ENCODE measurements at places on chromosomes 4 and X.

- no peak for DNase-seq
Observed at GRCh38 chr4:168488869-168489274, 8.0 kb upstream of the PALLD start.

DNA sequence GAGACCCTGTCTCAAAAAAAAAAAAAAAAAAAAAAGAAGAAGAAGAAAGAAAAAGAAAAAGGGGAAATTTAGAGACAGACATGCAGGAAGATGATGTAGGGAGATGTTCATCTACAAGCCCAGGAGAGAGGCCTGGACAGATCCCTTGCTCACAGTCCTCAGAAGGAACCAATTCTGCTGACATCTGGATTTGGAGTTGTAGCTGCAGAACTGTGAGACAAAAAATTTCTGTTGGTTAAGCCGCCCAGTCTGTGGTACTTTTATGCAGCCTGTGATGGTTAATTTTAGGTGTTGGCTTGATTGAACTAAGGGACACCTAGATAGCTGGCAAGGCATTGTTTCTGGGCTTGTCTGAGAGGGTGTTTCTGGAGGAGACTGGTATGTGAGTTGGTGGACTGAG is 10.1 kb upstream of the STIM2 start:
- DNase-seq = no peak

DNA sequence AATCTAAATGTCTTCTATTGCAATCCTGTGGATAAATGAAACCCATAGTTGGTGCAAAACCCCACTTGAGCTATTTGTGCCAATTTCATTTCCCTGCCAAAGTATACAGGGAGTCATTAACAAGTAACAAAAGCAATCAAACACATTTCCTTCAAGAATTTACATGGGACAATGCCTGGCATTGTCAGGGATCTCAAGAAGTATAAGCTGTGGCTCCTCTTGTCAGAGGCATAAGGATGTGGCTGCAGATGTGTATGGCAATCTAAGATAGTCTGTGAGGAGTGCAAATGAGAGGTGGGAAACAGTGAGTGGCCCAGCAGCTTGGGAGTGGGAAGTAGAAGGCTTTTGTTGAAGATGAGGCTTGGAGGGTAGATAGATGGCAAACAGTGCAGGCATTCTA is 58.0 kb upstream of the SCML1 start:
- no peak for DNase-seq

DNA sequence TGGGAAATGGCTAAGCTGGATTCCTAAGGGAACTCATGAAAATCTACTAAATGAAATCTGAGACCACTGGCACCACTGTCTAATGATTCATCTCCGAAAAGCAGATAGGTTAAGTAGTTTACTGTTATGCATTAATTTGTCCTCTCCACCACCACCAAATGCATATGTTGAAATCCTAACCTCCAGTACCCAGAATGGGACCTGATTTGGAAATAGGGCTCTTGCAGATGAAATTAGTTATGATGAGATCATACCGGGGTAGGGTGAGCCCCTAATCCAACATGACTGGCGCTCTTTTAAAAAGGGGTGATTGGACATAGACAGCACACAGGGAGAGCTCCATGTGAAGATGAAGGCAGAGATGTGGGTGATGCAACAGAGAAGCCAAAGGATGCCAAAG is 124.9 kb upstream of the GUCY1A1 start:
- no peak for DNase-seq

DNA sequence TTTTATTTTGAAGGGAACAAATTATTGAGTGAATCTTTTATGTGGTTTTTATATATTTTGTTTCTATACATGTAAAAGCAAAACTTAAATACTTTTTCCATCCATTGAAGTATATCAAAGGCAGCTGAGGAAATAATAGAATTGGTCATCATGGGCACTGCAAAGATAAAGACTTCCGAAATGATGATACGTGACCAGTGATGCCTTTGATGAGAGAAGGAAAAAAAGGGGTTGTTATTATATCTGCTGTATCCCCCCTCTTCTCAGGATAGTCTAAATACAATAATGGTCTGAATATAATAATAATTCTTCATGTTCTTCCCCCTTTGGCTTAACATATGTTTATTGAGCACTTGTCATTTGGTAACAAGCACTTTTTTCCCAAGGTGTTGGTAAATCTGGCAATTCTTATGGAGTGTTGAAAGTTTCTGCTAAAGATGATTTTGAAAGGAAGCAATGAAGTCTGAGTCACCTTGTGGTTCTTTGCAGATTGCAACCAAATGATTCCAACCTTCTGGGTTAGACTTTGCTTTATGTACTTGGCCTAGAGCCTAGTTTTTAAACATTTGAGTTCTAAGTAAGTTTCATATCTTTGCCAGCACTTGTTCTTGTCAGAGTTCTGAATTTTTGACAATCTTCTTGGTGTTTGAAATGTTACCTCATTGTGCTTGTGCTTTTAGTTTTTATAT is 60.8 kb downstream of the USP9X start:
- DNase-seq = no peak

GRCh38 chr4:54187148-54187547 is 41.9 kb upstream of the PDGFRA start:
- DNase-seq = no peak

GRCh38 chr4:139625482-139625881 is 40.1 kb upstream of the MGST2 start:
- DNase-seq = no peak

- peak; percentile 9 for DNase-seq
Observed at GRCh38 chr4:158208963-158209640, 1.2 kb upstream of the TMEM144 start.

GRCh38 chr4:148154769-148155168 is 287.4 kb downstream of the NR3C2 start:
- no peak for DNase-seq

DNA sequence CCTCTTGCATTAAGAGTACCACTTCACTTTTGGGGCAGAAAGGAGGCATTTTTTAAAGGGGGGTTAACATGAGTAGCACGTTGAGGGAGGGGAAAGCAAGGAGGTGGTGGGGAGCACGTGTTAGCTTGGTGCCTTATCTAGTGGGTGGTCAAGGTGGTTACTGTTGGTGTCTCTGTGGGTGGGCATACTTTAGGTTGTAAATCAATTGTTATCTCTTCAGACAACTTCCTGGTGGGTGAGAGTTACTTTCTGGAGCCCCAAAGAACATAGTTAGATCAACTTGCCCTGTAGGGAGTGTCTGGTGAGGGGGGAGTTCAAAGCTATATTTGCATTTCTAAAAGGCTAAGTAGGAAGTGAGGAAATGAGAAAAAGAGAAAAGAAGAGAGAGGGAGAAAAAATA is 297.7 kb upstream of the CLNK start:
- no peak for DNase-seq

DNA sequence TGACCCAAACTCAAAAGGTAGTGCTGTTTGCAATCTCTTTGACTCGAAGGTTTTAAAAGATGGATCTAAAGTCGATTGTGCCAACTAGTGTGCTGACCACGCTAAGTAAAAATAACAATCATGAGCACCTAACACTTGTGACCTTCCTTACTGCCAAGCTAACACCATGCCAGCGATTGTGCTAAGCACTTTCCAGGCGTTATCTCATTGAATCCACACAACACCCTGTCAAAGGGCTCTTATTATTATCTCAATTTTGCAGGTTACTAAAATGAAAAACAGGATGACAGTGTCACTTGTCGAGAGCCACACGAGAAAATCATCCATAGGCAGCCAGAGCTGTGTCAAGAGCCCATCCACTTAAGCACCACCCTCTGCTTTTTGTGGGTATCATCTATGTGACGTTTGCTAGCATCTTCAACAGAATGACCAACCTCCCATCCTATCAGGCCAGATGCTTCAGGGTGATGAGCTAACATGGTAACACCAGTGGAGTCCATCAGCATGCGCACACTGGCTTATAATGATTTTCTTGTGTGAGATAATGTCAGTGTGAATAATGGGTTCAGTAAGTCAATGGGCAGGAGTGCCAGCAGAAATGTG is 893 bp upstream of the GAB3 start:
- DNase-seq = no peak

- DNase-seq = no peak
Observed at GRCh38 chr4:152509595-152510225, 26.2 kb downstream of the FBXW7 start.

- no peak for DNase-seq
Observed at GRCh38 chr4:170226288-170226687, 136.5 kb upstream of the AADAT start.

GRCh38 chr4:37892641-37893040 is 1.8 kb downstream of the TBC1D1 start:
- peak; percentile 65 for DNase-seq

- DNase-seq = no peak
Observed at GRCh38 chrX:10922159-10922558, 189.0 kb upstream of the HCCS start.

DNA sequence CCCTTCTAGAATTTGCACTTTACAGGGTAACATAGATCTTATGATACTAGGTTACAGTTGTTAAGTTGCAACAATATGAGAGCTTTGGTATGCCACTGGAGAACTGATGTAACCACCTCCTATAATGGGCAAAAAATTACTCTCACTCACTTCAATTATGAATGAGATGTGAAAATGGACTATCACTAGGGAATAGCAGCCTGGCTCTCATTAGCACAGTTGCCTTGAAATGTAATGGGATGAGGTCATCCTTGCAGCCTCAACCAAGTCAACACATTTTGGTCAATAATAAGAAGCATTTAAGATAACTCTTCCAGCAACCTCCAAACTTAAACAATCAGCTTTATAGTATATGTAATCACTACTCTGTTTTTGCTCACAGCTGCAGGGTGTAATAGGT is 69.4 kb downstream of the TBC1D9 start:
- no peak for DNase-seq

GRCh38 chr4:98260047-98260578 is 1.1 kb upstream of the RAP1GDS1 start:
- peak; percentile 16 for DNase-seq

DNA sequence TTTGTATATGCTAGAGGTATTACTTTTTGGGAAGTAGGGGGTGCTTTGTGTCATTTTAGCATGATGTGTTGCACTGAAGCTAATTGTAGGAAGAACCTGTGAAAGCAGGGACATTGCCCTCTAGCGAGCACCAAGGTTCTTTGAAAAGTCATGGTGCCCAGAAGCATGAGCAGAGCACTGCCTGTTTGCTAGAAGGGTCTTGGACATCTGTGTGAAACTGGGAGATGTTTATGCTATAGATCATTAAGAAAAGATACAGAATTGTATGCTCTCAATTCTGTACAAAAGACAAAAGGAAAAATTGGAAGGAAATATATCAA is 14.7 kb downstream of the GRPR start:
- no peak for DNase-seq

- no peak for DNase-seq
Observed at GRCh38 chrX:106621836-106622235, 10.1 kb downstream of the RADX start.

GRCh38 chr4:153705743-153706468 is 21.8 kb downstream of the TLR2 start:
- DNase-seq = no peak

DNA sequence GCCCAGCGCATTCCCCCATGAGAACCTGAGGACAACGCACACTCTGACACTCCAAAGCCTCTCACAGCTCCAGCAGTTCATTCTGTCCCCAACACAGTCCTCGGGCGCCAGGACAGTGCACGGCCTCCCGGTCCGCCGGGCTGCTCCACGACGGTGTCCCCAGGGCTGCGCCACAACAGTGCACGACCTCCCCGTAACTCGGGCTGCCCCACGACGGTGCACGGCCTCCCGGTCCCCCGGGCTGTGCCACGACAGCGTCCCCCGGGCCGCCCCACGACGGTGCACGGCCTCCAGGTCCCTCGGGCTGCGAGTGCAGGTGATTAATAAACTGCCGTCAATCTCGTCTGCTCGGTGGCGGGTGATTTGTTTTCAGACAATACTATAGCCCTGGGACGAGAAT is 585.1 kb upstream of the FRG1 start:
- no peak for DNase-seq

DNA sequence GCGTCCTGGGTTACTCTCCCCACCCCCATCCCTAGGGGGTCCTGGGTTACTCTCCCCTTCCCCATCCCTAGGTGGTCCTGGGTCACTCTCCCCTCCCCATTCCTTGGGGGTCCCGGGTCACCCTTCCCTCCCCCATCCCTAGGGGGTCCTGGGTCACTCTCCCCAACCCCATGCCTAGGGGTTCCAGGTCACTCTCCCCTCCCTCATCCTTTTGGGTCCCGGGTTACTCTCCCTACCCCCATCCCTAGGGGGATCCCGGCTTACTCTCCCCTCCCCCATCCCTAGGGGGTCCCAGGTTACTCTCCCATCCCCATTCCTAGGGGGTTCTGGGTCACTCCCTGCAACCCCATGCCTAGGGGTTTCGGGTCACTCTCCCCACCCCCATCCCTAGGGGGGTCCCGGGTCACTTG is 1.5 kb downstream of the ASMTL start:
- DNase-seq = no peak

DNA sequence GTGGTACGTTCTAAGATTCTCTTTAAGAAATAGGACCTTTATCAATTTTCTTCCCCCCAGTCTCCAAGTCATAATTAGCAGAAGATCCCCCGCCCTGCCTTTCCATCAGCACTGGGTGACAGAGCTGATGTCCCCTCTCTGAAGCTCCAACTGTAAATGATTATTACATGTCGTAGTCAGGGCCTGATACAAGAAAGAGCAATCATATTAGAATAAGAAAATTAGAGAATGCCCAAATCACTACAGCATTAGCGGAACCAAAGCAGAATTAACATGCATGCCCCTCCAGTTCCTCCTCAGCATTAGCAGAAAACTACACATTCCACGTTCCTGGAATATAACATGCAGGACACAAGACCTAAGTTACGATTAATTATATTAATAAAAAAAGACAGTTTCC is 717 bp downstream of the GPM6B start:
- DNase-seq = no peak
